ENCODE measurements at places on chromosomes 2 and 18.

- DNase-seq = no peak
Measured at GRCh38 chr2:83991992-83992391, 467.1 kb downstream of the SUCLG1 start.

- DNase-seq = peak; percentile 58
Measured at GRCh38 chr2:196278491-196278911, 107.1 kb upstream of the STK17B start.

- DNase-seq = peak; percentile 38
Measured at GRCh38 chr2:201262718-201263117, 2.4 kb downstream of the CASP8 start.

GRCh38 chr2:85720533-85720932, 26.4 kb downstream of the GNLY start:
- no peak for DNase-seq

- no peak for DNase-seq
Measured at GRCh38 chr2:172082944-172083627, 2.2 kb upstream of the DLX1 start.

DNA sequence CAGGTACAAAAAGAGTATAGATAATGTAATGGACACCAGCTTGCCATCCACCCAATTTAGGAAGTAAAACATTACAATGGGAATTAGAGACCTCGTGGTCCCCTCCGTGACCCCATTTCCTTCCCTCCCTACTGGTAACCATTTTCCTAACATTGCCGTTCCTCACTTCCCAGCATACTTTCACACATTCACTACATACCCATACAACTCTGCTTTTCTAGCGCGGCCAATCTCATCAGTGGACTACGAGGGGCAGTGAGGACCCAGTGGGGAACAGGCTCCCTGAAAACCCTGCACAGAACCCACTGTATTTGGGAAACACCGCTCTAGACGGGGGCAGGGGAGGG, 1.1 kb downstream of the ENOSF1 start:
- DNase-seq = no peak

DNA sequence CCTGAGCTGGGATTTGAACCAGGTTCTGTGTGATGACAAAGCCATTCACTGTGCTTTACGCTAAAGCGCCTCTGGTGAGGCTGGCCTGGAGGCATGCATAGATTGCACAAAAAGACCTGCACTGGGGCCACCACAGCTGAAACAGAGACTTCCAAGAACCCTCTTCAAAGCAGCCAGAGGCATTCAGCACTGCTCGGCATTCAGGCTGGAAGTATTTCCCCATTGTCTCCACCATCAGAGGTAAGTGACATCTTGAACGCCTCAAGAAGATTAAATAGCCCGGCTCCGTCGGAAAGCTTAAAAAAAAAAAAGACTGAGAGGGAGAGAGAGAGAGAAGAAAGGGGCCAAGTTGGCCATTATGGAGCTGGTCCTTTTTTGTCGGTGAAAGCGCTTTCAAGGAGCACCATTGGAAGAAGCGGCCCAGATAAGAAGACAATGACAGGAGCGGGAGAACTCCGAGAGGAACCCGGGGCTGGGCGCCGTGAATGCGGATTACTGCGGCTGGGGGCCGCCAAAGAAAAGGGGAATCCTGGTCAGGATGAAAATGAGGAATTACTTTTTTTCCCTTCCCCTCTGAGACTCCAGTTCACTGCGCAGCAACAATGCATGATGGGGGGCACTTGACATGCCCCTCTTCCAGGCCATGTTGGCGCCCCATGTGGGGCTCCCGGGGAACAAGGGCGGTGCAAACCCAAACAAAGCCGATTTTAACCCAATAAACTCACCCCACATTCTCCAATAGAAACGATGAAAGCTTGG, 228.3 kb downstream of the MYCN start:
- no peak for DNase-seq

- DNase-seq = peak; percentile 12
Measured at GRCh38 chr2:24076849-24077534, 866 bp upstream of the SF3B6 start.

DNA sequence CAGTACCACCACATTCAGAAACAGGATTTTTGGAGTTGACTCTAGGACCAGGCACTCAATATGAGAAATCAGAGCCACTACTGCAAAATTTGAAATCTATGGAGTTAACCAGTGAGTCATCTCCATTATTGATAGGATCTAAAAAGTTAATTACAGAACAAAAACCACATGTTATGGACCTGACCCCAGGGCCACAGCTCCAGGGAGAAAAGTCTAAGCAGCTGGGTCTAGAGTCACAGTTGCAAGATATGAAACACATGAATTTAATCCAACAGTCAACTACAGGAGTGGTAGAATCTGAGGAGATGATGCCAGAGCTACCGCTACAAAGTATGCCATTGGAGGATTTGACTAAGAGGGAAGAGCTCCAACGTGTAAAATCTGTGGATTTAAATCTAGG, 13.4 kb upstream of the ZNF512 start:
- no peak for DNase-seq

DNA sequence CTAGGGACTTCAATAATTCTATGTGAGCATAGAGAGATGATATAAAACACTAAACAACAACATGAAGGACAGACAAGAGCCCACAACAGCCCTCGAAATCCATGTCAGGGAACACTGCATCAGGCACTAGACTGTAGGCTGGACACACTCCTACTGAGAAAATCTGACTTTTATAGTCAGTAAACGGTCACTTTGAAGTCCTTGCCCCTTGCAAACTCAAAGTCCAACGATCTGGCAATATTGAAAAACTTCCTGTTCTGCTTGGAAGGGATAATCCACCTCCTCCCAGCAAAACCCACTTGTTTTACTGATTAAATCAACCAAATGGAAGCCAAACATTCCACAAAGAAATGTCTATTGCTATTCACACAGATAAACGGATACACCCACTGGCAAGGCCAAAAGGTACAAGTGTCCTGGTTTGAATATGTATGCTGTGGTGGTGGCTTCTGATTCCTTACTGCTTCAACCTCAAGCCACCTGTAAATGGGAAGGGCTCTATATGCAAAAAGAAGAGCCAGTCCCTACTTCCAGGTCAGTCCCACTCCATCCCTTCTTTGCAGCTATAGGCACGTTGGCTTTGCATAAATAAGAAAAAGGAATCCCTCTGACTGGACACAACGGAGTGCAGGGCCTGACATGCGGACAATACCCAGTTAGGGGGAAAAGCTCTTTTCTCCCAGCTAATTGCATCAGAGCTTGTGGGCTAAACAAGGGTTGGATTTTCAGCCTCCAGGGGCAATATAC, 56.6 kb downstream of the STK39 start:
- no peak for DNase-seq

- DNase-seq = no peak
Measured at GRCh38 chr18:12968619-12969018, 20.8 kb downstream of the SEH1L start.

DNA sequence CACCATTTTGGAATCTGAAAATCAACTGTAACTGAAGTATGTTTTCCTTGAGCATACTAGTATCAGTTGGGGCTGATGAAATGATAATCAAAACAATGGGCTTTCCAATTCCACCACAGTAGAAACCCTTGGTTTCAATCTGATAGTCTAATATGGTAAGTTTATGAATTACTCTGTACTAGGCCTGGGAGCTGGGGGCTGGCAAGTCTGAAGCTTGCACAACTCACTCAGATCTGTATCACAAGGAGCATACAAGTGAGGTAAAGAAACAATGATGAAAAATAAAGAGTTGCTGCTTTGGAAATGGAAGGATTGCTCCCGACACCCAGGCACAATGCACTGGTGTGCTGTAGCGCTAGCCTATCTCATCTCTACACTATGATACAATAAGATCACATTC, 19.4 kb downstream of the ZEB2 start:
- no peak for DNase-seq

DNA sequence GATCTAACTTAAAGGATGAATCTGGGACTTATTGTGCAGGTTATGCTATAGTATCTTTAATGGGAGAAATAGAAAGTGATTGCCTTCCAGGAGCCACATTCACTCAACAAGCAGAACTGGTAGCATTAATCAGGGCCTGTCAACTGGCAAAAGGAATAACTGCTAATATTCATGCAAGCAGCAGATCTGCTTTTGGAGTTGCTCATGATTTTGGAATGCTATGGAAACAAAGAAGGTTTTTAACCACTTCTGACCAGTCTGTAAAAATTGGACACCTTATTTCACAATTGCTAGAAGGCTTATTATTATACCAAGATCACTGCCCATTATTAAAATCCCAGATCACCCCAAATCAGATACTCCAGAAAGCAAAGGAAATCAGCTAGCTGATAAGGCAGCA, 200.4 kb downstream of the MREG start:
- DNase-seq = no peak

Measured in stimulated activated CD4-positive, alpha-beta T cell treated with anti-CD3 and anti-CD28 coated beads, Interleukin-4, amount 100 ng/mL, for 24 hours (primary cell).